ENCODE measurements at places on chromosomes 1 and 21. TPM values are rescaled to one million over a fixed set of nuclear protein-coding genes. Genes with fewer than 3 reads are reported as not detected.

Gene CCDC17
- 2.1 TPM for total RNA-seq

Gene CAPN8
- 0.34 TPM for total RNA-seq

Gene OLIG1
- total RNA-seq, result not detected

DNA sequence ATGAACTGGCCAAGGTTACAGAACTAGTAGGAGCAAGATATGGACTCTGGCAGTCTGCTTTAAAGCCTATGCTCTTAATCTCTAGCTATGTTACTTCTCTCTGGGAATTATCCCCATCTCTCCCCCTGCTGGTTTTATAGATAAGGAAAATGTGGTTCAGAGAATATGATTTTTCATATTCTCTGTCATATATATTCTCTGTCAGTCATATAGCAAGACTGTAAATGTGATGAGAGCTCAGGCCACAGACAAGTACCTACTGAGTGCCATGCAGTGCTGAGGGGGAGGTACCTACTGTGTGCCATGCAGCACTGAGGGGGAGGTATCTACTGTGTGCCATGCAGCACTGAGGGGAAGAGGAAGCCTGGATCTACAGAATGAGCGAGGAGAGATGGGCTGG, 220.3 kb upstream of the FGGY start:
- no peak for DNase-seq
- H3K4me1 ChIP-seq, result peaks cover 13% of the 10 kb centered on the region
- no peak overlapping the region for H3K27ac ChIP-seq
- H3K27me3 ChIP-seq, result no peaks in the 10 kb centered on the region
- H3K36me3 ChIP-seq, result no peaks in the 10 kb centered on the region

DNA sequence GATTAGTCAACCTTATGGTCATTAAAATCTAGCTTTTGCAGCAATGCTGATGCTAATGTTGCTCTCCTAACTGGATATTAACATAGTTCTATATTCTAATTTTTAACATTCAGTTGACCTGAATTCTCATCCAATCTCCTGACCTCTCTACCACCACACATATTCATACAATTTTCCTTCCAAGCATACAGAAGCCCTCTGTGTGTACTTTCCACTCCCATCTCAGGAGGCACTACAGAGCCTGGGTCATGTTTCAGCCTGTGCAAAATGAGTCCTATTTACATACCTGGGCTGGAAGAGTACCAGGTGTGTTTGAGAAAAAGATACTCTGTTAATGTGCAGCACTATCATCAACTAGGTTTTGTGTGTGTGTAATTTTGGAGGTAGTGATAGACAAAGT, 486.3 kb downstream of the NEGR1 start:
- H3K4me1 ChIP-seq, result no peaks in the 10 kb centered on the region
- H3K27me3 ChIP-seq, result no peaks in the 10 kb centered on the region
- no peak overlapping the region for H3K4me3 ChIP-seq
- H3K36me3 ChIP-seq, result no peaks in the 10 kb centered on the region
- no peak for DNase-seq

DNA sequence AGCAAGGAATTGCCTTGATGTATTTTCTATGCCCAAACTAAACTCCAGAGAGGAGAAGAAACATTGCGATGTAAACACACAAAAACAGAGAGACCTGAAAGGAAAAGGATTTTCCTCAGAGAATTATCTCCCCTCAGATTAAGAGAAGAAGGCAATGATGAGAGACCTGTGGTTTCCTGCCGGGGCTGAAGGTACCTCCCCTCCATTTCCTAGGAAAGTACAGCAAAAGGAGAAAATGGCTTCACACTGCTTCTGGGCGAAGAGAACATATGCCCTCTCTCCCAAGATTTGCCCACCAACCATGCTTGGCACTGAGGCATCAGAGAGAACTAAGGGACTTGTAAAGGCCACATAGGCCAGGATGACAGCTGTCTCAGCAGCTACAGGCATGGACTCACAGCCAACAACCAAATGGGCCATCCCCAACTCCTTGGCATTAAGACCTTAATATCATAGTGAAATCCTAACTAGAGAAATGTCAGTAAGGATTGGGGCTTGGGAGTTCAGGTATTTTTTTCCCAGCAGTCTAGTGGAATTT, 523.0 kb downstream of the PTPRC start:
- no peak overlapping the region for H3K27ac ChIP-seq
- no peaks in the 10 kb centered on the region for H3K27me3 ChIP-seq
- no peak for DNase-seq
- no peaks in the 10 kb centered on the region for H3K36me3 ChIP-seq
- peaks cover 5% of the 10 kb centered on the region for H3K4me1 ChIP-seq

- H3K36me3 ChIP-seq, result no peaks in the 10 kb centered on the region
- H3K27me3 ChIP-seq, result no peaks in the 10 kb centered on the region
- H3K4me3 ChIP-seq, result no peak overlapping the region
- no peaks in the 10 kb centered on the region for H3K4me1 ChIP-seq
- no peak for DNase-seq
Measured at GRCh38 chr21:16302851-16303282, 573.1 kb downstream of the USP25 start.

- H3K4me1 ChIP-seq, result peaks cover 3% of the 10 kb centered on the region
- no peak for DNase-seq
- H3K4me3 ChIP-seq, result no peak overlapping the region
- no peaks in the 10 kb centered on the region for H3K36me3 ChIP-seq
- H3K27me3 ChIP-seq, result no peaks in the 10 kb centered on the region
- H3K27ac ChIP-seq, result no peak overlapping the region
Measured at GRCh38 chr1:107865627-107866026, 99.4 kb downstream of the VAV3 start.

DNA sequence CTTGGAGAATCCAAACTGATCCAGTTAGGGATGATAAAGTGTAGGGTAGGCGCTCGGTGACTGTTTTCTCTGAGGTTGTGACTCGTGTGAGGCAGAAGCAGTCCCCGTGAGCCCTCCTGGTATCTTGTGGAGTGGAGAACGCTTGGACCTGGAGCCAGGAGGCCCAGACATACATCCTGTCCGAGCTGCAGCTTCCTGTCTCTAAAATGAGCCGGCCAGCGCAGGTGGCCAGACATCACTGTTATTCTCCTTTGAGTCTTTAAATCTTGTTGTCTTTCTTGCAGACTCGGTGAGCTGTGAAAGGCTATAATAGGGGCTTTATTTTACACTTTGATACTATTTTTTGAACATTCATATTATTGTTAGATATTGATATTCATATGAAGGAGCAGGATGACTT, 12.3 kb downstream of the PCSK9 start:
- no peaks in the 10 kb centered on the region for H3K4me1 ChIP-seq

GRCh38 chr1:227169343-227169742, 148.9 kb downstream of the CDC42BPA start:
- H3K27ac ChIP-seq, result no peak overlapping the region
- H3K4me3 ChIP-seq, result no peak overlapping the region
- no peaks in the 10 kb centered on the region for H3K4me1 ChIP-seq
- H3K36me3 ChIP-seq, result no peaks in the 10 kb centered on the region

DNA sequence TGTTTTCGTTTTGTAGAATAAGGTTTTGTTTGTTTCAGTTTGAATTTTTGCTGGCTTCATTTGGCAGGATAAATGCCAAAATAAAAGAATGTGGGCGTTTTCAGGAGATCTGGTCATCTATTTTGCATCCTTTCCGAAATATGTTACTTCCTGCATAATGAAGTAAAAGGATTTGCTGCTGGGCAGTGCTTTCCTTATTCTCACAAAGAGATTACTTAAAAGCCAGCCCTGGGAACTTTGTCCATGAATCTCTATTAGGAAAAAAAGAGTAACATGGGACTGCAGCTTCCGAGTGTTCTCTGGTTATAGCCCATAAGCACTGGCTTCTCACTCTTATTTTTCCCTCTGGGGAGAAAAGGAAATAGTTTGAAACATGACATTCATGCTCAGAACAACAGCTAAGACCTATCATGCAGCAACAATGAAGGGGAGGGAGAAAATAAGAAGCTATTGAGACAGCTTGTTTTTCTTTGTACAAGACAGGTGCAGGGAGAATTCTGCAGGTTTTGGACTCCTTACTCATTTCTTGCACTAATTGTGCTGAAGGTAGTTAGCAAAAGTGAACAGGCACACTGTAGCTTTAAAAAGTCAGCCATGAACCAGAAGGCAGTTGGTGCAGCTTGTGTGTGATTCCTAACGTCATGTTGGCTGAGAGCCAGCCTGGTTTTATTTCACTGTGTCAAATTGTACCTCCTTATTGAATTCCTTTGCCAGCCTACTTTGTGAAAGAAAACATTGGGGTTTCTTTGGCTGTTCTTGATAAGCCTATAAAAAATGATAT, at the start of gene SAMD13:
TSS of gene SAMD13 (plus strand) at position 705 of the 781 bp plus-strand sequence. CDS start 1,527 bp downstream, outside the sequence.
- DNase-seq, result peak; percentile 30
- H3K36me3 ChIP-seq, result no peaks in the 10 kb centered on the region
- peaks cover 5% of the 10 kb centered on the region for H3K27me3 ChIP-seq
- peaks cover 25% of the 10 kb centered on the region for H3K4me1 ChIP-seq
